ENCODE measurements at places on chromosomes 13 and 19.

DNA sequence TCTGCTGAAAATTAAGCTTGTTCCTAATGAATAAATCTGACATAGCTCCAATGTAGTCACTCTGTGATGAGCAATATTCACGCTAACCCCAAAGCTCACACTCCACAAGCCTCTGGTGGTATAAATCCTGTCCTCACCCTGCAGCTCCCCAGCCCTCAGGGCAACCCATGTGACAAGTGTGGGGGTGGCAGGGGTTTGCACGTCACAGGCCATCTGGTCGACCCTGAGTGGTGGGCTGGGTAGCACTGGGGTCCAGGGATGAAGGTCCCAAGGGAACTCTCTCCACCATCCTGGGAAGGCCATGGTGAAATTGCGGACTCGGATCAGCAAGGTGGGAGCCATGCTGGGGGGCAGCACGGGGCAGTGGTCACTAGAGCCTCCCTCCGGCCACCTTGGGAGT, 100.0 kb upstream of the SOX1 start:
- no peak for DNase-seq
- H3K4me3 ChIP-seq = no peak overlapping the region
- H3K27me3 ChIP-seq = peaks cover under 1% of the 10 kb centered on the region
- no peak overlapping the region for H3K27ac ChIP-seq
- H3K36me3 ChIP-seq = no peaks in the 10 kb centered on the region
- no peaks in the 10 kb centered on the region for H3K4me1 ChIP-seq

DNA sequence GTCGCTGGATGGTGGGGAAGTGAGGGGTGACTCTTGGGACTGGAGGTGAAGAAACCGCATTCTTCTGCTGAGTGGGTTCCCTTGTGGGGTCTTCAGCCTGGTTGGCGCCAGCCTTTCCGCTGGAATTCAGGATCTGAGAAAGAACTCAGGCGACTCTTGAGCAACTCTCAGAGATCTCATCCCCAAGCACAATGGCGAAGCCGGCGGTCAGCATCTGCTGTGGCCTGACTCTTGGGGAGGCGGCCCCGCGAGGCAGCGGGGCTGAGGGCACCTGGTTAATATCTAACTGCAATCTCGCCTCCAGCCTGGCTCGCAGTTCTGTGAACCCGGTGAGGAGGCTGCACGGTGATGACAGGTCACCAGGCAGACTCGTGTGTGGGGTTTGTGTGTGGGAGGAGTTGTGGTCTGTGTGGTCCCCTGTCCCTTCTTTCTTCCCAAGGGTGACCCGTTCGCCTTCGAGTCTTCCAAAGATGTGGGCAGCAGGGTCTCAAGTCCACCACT, 883 bp downstream of the ZNF441 start:
- H3K27me3 ChIP-seq = peaks cover 3% of the 10 kb centered on the region
- H3K4me1 ChIP-seq = peaks cover 11% of the 10 kb centered on the region
- peak; percentile 10 for DNase-seq
- H3K36me3 ChIP-seq = peaks cover 45% of the 10 kb centered on the region
- H3K27ac ChIP-seq = peak overlapping the region; percentile 78

DNA sequence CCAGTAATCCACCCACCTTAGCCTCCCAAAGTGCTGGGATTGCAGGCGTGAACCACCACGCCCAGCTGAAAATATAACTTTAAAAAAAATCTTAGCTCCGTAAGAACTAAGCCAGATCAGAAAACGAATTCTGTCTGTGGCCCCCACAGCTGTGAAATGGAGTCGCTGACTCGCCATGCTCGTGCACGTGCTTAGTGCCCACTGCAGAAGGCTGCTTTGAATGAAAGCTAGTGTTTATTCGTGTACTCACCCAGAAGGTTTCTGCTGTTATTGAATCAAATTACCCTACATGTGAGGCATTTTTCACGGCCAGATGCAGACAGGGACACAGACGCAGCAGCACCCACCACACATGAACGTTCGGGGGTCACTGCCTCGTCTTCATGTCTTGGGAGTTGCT, 61.7 kb upstream of the F7 start:
- DNase-seq = no peak
- no peak overlapping the region for H3K27ac ChIP-seq
- no peaks in the 10 kb centered on the region for H3K27me3 ChIP-seq
- no peaks in the 10 kb centered on the region for H3K36me3 ChIP-seq
- no peaks in the 10 kb centered on the region for H3K4me1 ChIP-seq

- H3K4me3 ChIP-seq = peak overlapping the region; percentile 49
- H3K36me3 ChIP-seq = peaks cover 13% of the 10 kb centered on the region
- H3K27me3 ChIP-seq = peaks cover 9% of the 10 kb centered on the region
- no peak for DNase-seq
Measured at GRCh38 chr19:17328517-17329365, 5.9 kb downstream of the ANO8 start.

- H3K4me1 ChIP-seq = peaks cover 4% of the 10 kb centered on the region
- no peak overlapping the region for H3K27ac ChIP-seq
- no peaks in the 10 kb centered on the region for H3K36me3 ChIP-seq
- H3K4me3 ChIP-seq = peak overlapping the region; percentile 70
Measured at GRCh38 chr19:13060964-13061927, 41.4 kb downstream of the LYL1 start.

GRCh38 chr19:6185835-6186834, 50.7 kb downstream of the ACSBG2 start:
- H3K4me3 ChIP-seq = no peak overlapping the region
- no peak for DNase-seq
- no peak overlapping the region for H3K27ac ChIP-seq
- H3K36me3 ChIP-seq = peaks cover 2% of the 10 kb centered on the region

DNA sequence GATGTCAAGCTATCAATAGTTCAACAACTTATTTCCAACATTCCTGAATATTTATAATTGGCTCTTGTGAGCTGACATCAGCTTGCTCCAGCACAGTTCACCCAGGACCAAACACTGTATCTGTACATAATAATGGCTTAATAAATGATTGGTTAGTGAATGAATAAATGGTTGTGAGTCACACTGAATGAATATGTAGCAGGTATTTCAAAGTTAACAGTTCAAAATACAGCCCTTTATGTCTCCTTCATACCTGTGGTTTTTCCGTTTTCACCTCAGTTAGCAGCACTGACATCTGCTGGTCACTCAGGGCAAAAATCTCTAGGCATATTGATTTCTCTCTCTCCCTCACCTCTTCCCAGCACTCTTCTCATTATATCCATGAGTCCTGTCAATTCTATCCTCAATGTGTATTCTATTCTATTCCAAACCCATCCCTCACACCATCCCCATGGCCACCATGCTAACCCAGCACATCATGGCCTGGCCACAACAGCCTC, 76.3 kb downstream of the PEG3 start:
- no peaks in the 10 kb centered on the region for H3K4me1 ChIP-seq
- H3K4me3 ChIP-seq = no peak overlapping the region
- no peak for DNase-seq
- H3K27ac ChIP-seq = no peak overlapping the region
- H3K27me3 ChIP-seq = no peaks in the 10 kb centered on the region

GRCh38 chr13:109203587-109203986, 574.2 kb downstream of the MYO16 start:
- no peak for DNase-seq
- H3K27ac ChIP-seq = no peak overlapping the region
- no peak overlapping the region for H3K4me3 ChIP-seq
- H3K4me1 ChIP-seq = no peaks in the 10 kb centered on the region
- H3K36me3 ChIP-seq = no peaks in the 10 kb centered on the region

GRCh38 chr13:80866921-80867320, 526.0 kb upstream of the SPRY2 start:
- H3K4me3 ChIP-seq = no peak overlapping the region
- H3K4me1 ChIP-seq = no peaks in the 10 kb centered on the region
- no peaks in the 10 kb centered on the region for H3K36me3 ChIP-seq
- no peaks in the 10 kb centered on the region for H3K27me3 ChIP-seq
- no peak overlapping the region for H3K27ac ChIP-seq

GRCh38 chr19:35745328-35746086, at the start of the genes PSENEN and U2AF1L4:
Gene PSENEN (plus strand): TSS chr19:35745651. CDS start chr19:35745931, 280 bp downstream.
Gene U2AF1L4 (minus strand): TSS chr19:35745418. CDS start chr19:35745391, 27 bp downstream.
- peak within 1 kb of the TSS; percentile 99 for H3K27ac ChIP-seq
- peaks cover 44% of the 10 kb centered on the region for H3K4me1 ChIP-seq
- no peaks in the 10 kb centered on the region for H3K27me3 ChIP-seq
- DNase-seq = peak; percentile 97

- no peaks in the 10 kb centered on the region for H3K27me3 ChIP-seq
- peak overlapping the region; percentile 68 for H3K4me3 ChIP-seq
- peak overlapping the region; percentile 60 for H3K27ac ChIP-seq
- peaks cover 56% of the 10 kb centered on the region for H3K36me3 ChIP-seq
- DNase-seq = no peak
- peaks cover 19% of the 10 kb centered on the region for H3K4me1 ChIP-seq
Measured at GRCh38 chr19:19628501-19629134, 598 bp upstream of the LPAR2 start.

GRCh38 chr13:34422956-34423355, 519.1 kb upstream of the NBEA start:
- no peak overlapping the region for H3K27ac ChIP-seq
- H3K4me3 ChIP-seq = no peak overlapping the region
- H3K4me1 ChIP-seq = no peaks in the 10 kb centered on the region
- no peak for DNase-seq

GRCh38 chr19:45646345-45646698, 7.1 kb upstream of the EML2 start:
- H3K27ac ChIP-seq = peak overlapping the region; percentile 84
- peaks cover 17% of the 10 kb centered on the region for H3K4me1 ChIP-seq
- H3K36me3 ChIP-seq = peaks cover under 1% of the 10 kb centered on the region
- peak overlapping the region; percentile 82 for H3K4me3 ChIP-seq

GRCh38 chr13:111317571-111318345, 2.7 kb upstream of the TEX29 start:
- no peak for DNase-seq
- H3K4me3 ChIP-seq = no peak overlapping the region
- no peak overlapping the region for H3K27ac ChIP-seq
- H3K4me1 ChIP-seq = no peaks in the 10 kb centered on the region
- H3K36me3 ChIP-seq = peaks cover 3% of the 10 kb centered on the region
- H3K27me3 ChIP-seq = no peaks in the 10 kb centered on the region

- H3K27me3 ChIP-seq = no peaks in the 10 kb centered on the region
- peak; percentile 70 for DNase-seq
- peaks cover 16% of the 10 kb centered on the region for H3K4me1 ChIP-seq
Measured at GRCh38 chr19:7925171-7925851, 624 bp downstream of the CTXN1 start.

DNA sequence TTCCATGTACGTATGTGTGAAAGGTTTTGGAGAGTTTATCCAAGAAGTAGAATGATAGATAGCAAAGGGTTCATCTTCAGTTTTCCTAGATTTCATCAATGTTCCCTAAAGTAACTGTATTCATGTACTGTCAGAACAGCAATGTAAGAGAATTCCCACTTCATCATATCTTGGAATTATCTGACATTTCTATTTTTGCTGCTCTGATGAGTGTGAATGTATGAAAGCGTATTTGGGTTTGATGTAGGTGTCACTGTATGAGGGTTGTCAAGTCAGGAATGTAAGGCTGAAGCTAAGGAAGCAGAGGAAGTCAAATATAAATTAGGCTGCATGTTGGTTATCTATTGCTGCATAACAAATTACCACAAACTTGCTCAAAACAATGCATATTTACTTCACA, 7.2 kb upstream of the KATNAL1 start:
- H3K36me3 ChIP-seq = peaks cover 9% of the 10 kb centered on the region
- no peaks in the 10 kb centered on the region for H3K27me3 ChIP-seq
- no peak overlapping the region for H3K27ac ChIP-seq
- H3K4me1 ChIP-seq = peaks cover 2% of the 10 kb centered on the region
- DNase-seq = no peak

GRCh38 chr13:40192452-40192851, 474.0 kb downstream of the FOXO1 start:
- H3K36me3 ChIP-seq = no peaks in the 10 kb centered on the region
- peaks cover 45% of the 10 kb centered on the region for H3K4me1 ChIP-seq
- DNase-seq = no peak
- H3K27me3 ChIP-seq = peaks cover 2% of the 10 kb centered on the region
- no peak overlapping the region for H3K27ac ChIP-seq
- no peak overlapping the region for H3K4me3 ChIP-seq

DNA sequence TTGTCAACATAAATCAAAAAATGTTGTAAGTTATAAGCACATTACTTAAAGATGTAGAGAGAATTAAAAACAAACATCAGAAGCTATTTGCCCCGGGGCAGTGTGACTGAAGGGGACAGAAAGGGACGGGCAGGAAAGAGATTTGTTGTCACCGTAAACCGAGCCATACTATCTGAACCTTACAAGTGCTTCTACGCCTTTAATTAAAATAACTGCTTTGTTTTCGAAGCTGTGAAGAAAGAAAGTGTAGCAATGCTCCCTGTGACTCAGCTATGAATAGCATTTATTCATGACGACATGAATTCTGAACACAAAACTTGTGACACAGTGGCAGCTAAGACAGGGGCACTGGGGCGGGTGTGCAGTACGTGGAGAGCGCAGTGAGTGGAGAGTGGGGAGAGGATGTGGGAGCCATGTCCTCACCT, 30.0 kb downstream of the ZNF787 start:
- no peak for DNase-seq
- H3K27me3 ChIP-seq = no peaks in the 10 kb centered on the region
- H3K4me3 ChIP-seq = no peak overlapping the region
- peaks cover 47% of the 10 kb centered on the region for H3K36me3 ChIP-seq

DNA sequence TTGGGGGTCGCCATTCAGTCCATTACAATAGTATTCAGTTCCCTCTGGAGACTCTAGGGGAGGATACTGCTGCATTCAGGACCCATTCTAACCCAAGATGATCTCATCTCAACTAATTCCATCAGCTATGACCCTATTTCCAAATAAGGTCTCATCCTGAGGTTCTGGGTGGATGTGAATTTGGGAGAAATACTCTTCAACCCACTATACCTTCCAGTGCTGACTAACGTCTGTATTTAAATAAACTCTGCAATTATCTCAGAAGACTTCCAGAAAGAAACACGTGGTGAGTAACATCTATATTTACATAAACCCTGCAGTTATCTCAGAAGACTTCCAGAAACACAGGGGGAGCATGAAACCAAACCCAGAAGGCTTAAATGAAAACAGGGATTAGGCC, 1300.7 kb downstream of the PCDH9 start:
- H3K27me3 ChIP-seq = no peaks in the 10 kb centered on the region

GRCh38 chr19:50196322-50196932, 7.0 kb upstream of the MYH14 start:
- peaks cover 3% of the 10 kb centered on the region for H3K27me3 ChIP-seq
- no peaks in the 10 kb centered on the region for H3K4me1 ChIP-seq
- no peak for DNase-seq
- no peak overlapping the region for H3K27ac ChIP-seq
- H3K4me3 ChIP-seq = no peak overlapping the region

- no peaks in the 10 kb centered on the region for H3K36me3 ChIP-seq
- H3K4me1 ChIP-seq = peaks cover 34% of the 10 kb centered on the region
- H3K27ac ChIP-seq = no peak overlapping the region
- peaks cover 58% of the 10 kb centered on the region for H3K27me3 ChIP-seq
- DNase-seq = no peak
Measured at GRCh38 chr13:50357136-50357535, 341.9 kb downstream of the KCNRG start.

GRCh38 chr19:13098277-13099072, 4.2 kb downstream of the LYL1 start:
- peaks cover 3% of the 10 kb centered on the region for H3K36me3 ChIP-seq
- H3K4me3 ChIP-seq = peak overlapping the region; percentile 84
- peak overlapping the region; percentile 92 for H3K27ac ChIP-seq
- peaks cover 47% of the 10 kb centered on the region for H3K4me1 ChIP-seq
- DNase-seq = no peak
